NCI-H187 treated with DMSO at 0.1 percent for 48 hours (cell line): ENCODE measurements at places on chromosomes 7 and 10.

GRCh38 chr10:28151636-28152035 is 151.2 kb downstream of the MPP7 start:
- no peak for DNase-seq

GRCh38 chr7:35624299-35625186 is 70.4 kb downstream of the HERPUD2 start:
- no peak for DNase-seq

DNA sequence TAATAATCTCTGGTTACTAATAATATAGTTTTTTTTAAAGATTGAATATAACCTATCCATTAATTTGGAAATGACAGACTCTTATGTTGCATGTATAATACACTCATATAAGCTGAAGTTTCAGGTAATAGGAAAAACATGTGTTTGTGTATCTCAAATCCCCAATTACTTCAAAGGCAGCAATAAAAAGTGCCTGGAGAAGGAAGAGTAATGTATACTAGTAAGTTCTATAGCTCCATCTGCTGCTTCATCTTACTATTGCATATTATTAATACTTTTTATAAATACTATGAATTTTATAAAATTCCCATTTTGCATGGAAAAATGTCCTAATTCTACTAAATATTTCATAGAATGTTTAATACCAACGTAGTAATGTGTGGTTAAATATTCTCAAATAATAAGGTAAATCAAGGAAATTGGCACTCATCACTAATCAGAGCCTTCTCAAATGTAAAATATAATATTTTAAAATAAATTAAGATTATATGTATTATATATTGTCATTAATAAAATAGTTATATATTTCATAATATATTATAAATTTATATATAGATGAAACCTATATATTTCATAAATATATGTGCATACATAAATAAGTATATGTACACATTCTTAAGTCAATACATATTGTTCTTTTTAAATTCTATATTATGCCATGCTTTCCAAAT is 311.9 kb downstream of the HGF start:
- DNase-seq, result no peak

- no peak for DNase-seq
Observed at GRCh38 chr10:124724279-124725027, 19.7 kb downstream of the FAM53B start.

DNA sequence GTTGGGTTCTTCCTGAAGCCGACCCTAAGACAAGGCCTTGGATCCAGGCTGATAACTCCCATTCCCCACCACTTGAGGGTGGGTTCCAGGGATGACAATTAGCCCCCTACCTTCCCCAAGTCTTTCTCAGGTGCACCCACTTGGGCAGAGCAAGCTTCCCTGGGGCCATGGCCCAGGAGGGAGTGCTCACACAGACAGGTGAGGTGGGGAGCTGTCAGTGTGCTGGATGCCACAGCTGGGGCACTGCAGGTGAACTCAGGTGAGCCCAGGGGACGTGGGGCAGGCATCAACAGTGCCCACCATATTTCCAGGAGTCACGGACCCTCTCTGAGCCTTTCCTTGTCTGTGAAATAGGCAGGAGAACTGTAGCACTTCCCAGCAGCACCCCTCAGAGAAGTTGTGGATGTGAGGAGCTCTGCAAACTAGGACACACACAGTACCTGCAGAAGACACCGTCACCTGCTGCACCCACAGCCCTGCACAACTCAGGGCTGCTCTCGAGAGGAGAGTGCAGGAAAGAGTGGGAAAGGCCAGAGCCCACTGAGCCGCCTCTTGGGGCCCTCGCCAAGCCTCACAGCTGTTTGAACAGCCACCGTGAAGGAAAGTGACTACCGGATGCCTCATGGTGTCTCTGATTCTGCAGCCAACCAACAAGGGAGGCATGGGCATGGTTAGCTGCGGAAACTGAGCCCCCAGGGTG is 17.9 kb downstream of the SH3PXD2A start:
- no peak for DNase-seq

- DNase-seq, result no peak
Observed at GRCh38 chr7:141706239-141707064, 1.7 kb upstream of the WEE2 start.

DNA sequence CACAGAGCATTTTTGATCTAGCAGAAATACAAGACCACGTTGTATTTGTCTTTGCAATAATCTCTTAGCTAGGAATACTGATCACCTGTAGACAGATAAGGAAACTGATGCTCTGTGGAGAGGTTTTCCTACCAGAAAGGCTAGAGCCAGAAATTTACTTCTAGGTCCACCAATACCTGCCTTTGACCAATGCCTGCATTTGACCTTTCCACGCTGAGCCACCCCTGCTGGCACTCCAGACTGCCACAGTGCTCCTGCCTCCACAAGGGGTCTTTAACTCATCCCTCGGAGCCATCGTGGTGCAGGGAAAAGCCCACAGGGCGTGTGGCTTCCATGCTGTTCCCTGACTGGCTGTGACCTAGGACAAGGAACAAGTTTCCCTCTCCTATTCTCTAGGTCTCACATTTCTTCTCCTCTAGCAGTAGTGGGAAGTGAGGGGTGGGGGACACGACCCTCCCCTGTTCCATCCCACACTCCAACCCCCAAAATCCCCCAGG is 1.5 kb upstream of the ELN start:
- no peak for DNase-seq

- DNase-seq, result no peak
Observed at GRCh38 chr10:77960829-77961329, 34.3 kb upstream of the DLG5 start.

DNA sequence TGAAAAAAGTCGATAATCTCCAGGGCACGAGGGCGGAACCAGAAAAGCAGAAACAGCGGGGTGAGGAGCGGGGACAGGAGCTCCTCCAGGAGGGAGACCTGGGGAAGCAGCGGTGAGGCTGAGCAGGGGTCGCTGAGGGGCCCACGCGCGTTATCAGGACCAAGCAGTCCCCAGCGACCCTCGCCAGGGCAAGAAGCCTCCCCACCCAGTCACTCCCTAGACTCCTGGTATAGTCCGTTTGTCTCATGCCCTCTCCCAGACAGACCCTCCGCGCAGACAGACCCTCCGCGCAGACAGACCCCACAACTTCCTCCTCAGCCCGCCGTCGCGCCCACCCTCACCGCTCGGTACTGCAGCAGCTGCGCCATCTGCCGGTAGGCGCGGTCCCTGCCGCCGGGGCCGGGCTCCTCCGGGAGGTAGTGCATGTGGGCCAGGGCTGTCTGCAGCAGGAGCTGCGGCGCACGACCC is 6.3 kb downstream of the ATG9B start:
- DNase-seq, result no peak

DNA sequence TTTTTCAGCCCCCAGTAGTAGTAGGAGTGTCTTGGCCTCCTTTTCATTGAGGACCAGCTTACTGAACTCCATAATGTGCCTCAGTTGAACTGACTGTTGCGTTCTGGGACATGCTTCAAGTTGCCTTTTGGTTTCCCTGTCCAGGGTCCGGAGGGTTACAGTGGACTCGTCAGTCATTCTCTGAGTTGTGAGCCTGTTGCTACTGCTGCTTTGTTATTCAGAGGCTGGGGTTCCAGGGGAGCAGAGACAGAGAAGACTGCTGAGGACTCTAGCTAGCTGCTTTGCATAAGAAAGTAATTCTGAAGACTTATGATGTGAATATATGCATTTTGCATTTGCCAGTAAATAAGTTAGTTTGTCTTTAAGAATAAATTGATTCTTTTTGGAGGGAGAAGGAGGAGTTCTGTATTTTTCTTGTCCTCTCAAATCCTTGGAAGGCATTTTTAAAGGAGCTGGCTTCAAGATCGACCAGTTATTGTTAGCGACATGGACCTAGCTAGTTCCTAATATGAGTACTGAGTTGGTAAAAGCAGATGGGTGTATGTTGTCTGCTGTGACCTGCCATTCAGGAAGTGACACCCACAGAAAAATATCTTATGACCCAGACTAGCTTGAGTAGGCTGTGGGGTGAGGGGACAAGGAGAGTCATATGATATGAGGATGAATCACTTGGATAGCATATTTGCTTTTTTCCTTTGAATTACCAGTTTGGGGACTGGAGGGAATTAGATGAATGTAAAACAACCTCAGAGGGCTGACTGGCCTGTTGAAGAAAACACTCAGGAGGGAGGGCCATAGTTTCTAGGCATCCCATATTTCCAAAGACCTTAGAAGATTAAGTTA is 8.3 kb downstream of the PI4K2A start:
- DNase-seq, result no peak

GRCh38 chr10:67988606-67989005 is 86.5 kb downstream of the HERC4 start:
- no peak for DNase-seq

GRCh38 chr10:113244750-113245149 is 294.7 kb downstream of the TCF7L2 start:
- DNase-seq, result no peak

- DNase-seq, result no peak
Observed at GRCh38 chr7:127667759-127668530, 16.0 kb downstream of the SND1 start.

DNA sequence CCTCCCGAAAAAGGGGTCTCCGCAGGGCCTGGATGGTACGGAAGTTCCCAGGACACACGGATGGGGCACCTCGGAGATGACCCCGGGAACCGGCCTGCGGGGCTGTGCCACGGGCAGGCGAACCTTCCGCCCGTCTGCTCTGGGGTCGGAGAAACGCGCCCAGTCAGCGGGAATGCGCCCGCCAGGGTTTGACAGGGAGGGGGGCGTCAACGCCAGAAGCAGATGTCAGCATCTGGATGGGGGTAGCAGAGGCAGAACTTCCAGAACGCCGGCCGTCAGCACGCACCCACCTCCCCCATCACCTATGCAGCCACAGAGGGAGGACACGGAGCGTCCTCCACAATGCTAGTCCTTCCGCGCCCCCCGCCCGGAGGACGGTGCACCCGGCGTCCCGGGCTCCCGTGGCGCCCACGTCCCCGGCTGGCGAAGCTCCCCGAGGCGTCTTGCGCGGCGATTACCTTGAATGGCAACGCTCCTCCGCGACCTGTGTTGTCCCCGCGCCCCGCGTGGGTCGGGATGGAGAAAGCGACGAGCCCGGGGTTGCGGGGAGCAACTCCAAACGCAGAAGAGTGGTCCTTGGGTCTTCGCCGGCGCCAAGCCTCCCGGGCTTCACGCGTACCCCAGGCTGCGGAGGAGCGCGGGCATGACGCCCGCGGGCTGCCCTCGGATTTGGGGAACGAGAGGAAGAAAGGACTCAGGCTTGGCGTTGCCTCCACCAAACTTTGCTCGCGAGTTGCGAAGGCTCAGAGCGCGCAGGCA is 561 bp downstream of the FGFR2 start:
- no peak for DNase-seq

DNA sequence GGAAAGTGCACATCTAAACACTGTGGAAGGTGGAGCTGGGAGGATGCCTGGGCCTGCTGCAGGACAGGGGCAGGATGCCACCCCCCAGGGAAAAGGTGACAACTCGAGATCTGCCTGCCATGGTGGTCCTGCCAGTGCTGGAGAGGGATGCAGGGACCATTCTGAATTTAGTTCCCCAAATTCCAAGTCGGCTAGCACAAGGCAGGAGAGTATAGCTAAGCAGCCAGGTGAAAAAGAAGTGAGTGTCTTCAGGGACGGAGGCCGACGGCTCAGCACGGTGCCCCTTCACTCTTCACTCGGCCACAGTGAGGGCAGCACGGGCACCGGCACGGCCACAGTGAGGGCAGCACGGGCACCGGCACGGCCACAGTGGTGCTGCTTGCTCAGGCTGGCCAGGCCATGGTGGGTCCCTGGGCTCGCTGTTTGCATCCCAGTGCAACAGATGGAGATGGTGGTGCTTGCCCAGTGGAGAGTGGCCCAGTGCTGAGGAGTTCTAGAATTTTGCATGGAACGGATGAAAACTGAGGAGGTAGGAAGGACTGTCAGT is 161.3 kb upstream of the SHH start:
- no peak for DNase-seq

GRCh38 chr10:3067118-3067858 is at the start of gene PFKP:
PFKP (plus strand) TSS chr10:3067548; CDS start chr10:3067596, 48 bp downstream.
- no peak for DNase-seq

DNA sequence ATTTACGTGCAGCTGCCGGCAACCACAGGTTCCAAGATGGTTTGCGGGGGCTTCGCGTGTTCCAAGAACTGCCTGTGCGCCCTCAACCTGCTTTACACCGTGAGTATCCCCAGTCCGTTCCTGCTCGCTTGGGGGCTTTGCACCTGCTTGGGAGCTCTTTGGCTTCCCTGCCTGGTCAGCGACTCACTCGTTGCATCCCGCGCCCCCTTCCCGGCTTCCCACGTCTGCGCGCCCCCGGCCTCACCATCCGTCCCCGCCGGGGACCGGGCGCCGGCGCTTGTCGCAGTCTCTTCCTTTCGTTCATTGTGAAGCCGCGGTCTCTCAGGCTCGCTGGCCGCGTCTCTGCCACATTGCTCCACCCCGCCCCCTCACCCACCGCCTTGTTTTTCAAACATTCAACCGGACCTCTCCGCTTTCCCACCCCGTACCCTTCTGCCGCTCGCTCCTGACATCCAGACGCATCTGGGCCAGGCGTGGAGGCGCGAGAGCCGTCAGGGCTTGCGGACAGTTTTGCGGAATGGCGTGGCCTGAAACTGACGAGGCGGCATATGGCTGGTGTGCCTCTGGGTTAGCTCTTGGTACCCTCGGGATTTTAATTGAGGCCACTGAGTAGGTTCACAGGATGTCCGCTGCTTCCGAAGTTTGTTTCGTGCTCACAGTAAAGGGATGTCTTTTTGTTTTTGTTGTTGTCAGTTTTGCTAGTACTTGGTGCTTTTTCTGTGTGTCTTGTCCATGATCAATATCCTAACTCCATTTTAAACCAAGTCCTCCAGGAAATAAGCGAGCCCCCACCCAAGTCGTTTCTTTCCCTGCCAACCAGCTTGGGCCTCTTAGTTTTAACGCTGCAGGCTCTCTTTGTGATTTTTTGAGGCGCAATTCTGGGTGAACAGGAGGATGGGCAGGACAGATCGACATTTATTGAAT is 639 bp downstream of the TSPAN13 start:
- DNase-seq, result no peak

- no peak for DNase-seq
Observed at GRCh38 chr7:50703654-50704053, 79.0 kb downstream of the GRB10 start.

- DNase-seq, result no peak
Observed at GRCh38 chr7:6589829-6590644, at the start of gene INTS15. INTS15 (plus strand) TSS chr7:6590021; CDS start chr7:6590284, 263 bp downstream.

DNA sequence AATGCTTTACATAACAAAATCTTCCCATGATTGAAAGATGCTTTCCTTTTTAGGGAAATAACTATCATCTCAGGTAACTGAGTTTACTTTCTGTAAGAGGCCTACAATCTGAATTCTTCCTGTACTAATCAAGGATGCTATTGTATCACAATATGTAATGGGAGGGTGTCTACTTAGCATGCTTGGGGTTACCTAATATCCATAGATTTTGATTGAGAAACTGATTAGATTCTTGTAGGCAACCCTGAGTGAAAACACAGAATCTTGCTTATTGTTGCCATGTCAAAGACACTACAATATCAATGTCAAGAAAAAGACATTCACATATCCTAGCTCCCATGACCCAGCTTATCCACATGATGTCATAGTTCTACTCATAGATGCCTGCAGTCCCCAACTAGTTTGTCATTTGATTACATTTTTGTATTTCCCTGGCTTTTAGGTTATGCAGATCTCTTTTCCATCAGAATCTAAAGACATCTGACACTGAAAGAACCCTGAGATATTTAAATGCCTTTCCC is 62.4 kb downstream of the PON1 start:
- DNase-seq, result no peak
